CD4-positive, alpha-beta T cell treated with Interleukin-15 for 4 hours (primary cell): ENCODE measurements at places on chromosomes 6 and 20.

DNA sequence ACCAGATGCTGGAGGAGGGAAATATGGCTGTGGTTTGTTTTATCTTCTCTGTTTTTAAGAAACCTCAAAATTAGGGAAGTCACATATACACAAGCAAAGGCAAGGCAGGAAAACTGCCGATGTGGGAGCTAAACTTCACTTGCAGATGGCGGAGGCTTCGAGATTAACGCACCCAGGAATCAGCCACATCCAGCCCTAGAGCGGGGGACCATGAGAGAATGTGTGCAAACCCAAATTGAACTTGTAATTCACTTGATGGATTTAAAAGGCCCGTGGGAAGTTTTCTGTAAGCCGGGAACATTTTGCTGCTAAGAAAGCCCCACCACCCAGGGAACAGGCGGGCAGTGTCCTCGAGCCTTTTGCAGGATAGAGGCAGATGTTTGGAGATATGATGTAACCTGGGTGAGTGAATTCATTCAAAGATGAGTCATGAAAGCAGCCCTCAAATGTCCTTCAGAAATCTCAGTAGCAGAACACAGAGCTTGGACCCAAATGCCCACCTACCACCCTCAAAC lies 39.9 kb downstream of the PREX1 start:
- no peak for DNase-seq

DNA sequence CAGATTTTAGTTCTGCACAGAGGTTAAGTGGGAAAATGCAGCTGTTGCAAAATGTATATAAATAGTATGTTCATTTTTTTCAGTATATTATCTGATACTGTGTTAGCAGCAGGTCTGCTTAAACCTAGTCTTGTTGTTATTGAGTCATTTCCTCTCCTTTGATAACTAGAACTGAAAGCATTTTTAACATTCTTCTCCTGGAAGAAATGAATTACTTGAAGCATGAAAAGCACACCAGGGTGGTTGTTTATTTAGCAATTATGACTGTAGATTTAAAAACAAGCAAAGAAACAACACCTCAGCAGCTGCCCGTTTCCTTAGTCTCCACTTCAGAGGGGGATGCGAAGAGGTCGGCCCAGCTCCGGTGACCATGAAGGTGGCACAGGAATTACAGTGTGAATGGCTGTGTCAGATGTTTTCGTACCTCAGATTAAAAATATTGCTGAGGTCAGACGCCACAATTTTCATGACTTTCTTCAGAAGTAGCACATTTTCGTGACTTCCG lies 53.5 kb downstream of the GOPC start:
- peak; percentile 38 for DNase-seq

- no peak for DNase-seq
These were observed 283.6 kb downstream of the QKI start for GRCh38 chr6:163698086-163698485.

DNA sequence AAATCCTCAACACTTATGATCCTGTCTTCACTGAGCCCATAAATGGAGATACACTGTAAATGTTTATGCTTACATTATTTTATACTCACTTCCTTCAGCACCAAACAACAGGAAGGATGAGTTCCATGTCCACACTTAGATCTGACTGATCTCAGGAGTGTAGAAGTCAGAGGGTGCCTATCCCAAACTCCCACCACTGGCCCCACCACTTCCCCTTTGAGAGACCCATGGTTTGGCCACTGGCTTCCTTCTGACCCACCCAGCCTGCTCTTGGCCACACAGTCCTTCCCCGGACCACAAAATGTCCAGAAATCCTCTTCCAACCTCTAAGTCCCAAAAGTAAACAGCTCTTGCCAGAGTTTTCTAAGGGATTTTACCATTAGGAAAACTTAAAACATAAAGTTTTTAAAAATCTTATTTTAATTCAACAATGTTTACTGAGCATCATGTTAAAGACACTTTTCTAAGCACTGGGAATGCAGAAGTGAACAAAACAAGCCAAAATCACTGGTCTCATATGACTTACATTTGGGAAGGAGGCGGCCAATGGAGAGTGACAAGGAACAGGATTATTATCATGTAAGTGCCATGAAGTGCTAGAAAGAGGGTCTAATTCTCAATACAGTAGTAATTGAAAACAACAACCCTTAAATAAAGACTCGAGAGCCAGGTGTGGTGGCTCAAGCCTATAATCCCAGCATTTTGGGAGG lies 103.8 kb downstream of the NRSN1 start:
- DNase-seq: no peak

DNA sequence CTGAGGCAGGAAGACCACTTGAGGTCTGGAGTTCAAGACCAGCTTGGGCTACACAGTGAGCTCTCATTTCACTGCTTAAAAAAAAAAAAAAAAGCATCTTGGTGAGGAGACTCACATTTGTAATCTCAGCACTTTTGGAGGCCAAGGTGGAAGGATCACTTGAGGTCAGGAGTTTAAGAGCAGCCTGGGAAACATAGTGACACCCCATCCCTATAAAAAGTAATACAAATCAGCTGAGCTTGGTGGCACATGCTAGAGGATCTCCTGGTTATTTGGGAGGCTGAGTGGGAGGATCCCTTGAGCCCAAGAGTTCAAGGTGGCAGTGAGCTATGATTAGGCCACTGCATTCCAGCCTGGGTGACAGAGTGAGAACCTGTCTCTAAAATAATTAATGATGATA lies 29.4 kb upstream of the SYNCRIP start:
- no peak for DNase-seq

- no peak for DNase-seq
These were observed 53.0 kb downstream of the LINC00237 start for GRCh38 chr20:21053002-21053762.

DNA sequence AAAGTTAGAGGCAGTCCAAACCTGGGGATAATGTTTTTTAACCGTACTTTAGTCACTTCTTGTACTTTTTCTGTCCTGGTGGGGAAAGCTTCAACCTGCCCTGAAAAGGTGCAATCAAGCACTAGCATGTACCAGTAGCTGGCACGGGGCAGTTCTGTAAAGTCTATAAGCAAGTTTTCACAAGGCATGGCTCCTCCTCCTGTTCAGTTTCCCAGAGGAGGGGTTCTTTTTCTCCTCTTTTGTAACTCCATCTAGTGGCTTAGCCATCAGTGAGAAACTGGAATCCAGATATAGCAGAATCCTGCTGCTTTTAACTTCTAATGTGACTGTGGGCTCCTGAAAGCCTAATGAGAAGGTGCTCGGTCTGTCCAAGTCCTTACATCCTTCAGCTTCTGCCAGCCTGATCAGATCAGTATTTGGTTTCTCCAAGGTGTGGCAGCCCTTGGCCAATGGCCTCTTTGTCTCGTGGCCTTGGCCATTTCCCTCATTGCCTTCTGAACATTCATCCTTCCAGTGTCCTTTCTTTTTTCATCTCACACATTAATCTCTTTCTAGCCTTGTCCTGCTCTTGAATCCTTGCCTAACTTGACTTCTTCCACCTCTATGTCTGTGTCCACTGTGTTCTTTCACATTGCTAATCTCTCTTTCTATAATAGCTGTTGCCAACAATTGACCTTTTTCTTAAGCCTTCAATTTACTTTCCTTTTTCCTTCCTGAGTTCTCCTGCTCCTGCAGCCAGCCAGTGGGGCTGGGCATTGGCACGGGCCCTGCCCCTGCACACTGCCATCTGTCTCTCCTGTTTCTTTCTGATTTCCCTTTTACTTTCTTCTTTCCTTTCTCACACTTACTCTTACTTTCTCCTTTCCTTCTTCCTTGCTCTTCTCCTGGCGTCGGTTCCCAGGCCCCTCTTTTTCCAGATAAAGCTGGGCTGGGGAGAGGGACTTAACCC lies 222.0 kb upstream of the SYNCRIP start:
- no peak for DNase-seq

- no peak for DNase-seq
These were observed 23.8 kb downstream of the TMEM14B start for GRCh38 chr6:10771371-10771894.

GRCh38 chr6:126437205-126437604 lies 97.3 kb downstream of the CENPW start:
- no peak for DNase-seq

GRCh38 chr6:54516321-54516720 lies 208.1 kb downstream of the TINAG start:
- DNase-seq: no peak

DNA sequence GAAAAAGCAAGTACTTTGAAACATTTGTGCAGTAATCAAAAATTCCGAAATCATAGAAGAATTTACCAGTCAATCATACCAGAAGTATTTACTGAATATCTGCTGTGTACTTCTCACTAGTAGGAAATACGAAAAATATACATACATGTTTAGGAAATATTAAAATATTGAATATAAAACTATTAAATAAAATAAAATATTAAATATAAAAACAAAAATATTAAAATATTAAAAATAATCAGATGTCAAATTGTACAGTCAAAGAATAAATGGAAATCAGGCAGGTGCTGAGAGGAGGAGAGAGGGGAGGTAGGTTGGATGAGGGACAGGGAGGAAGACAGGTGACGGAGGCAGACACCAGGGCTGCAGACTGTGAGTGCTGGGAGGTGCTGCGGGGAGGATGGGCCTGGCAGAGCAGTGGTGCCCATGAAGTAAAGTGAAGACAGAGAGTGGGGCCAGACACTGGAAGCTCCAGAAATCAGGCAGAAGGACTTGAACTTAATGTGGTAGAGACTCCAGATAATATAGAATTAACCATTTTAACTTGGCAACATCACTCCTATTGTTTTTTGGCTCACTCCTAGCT lies 55.9 kb downstream of the PRKN start:
- DNase-seq: no peak

DNA sequence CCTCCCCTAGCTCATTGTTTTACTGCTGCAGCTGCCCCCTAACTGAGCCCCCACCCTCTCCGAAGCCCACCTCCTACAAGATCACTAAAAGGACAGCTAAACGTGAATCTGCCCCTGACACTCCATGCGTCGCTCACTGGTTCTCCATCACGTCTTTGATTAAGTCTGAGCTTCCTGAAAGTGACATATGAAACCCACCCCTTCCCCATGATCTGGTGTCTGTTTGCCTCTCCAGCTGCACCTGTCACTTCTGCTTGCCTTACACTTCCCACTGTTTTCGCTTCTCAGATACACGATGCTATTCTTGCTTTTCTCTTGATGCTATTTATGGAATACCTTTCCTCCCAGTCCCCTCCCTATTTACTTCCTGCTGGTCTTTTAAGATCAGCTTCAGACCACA lies 8.0 kb upstream of the PERP start:
- no peak for DNase-seq

DNA sequence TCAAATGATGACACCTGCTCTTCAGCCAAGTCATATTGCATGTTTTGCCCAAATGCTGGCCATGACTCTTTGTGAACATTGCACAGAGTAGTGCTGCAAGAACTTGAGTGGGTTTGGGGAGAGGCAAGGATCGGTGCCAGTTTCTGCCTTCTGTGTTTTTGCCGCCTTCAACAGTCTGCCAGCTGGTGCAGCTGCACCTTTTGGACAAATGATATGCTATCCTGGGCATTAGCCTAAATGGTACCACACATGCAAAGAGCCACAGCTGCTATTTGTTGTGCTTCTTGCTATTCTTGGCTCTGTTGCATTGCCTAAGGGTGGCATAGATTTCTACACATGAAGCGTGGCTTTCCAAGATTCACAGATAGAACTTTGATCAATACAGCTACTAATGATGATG lies 189.0 kb upstream of the CCN2 start:
- no peak for DNase-seq

GRCh38 chr20:17043323-17043722 lies 183.5 kb upstream of the PCSK2 start:
- DNase-seq: no peak

- no peak for DNase-seq
These were observed 62.2 kb downstream of the MYLK4 start for GRCh38 chr6:2688401-2689064.

GRCh38 chr20:59600472-59600871 lies 3.9 kb upstream of the PHACTR3 start:
- DNase-seq: no peak

DNA sequence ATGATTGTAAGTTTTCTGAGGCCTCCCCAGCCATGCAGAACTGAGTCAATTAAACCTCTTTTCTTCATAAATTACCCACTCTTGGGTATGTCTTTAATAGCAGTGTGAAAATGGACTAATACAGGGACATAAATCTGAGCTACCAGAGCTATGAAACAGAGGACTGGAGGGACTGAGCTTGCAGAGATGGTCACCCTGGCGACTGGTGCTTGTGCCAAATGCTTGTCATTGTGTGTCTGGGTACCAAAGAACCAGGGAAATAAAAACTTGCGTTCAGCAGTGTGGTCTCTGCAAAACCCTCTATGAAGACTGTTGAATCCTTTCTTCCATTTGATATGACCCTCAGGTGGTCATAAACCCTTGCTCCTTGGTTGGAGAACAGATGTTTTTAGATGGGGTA lies 105.1 kb upstream of the PRL start:
- DNase-seq: no peak

- DNase-seq: no peak
These were observed 23.5 kb upstream of the PAX1 start for GRCh38 chr20:21681922-21682318.

GRCh38 chr6:5497896-5498578 lies 236.7 kb downstream of the FARS2 start:
- no peak for DNase-seq

GRCh38 chr6:165229216-165229615 lies 80.2 kb downstream of the C6orf118 start:
- no peak for DNase-seq

DNA sequence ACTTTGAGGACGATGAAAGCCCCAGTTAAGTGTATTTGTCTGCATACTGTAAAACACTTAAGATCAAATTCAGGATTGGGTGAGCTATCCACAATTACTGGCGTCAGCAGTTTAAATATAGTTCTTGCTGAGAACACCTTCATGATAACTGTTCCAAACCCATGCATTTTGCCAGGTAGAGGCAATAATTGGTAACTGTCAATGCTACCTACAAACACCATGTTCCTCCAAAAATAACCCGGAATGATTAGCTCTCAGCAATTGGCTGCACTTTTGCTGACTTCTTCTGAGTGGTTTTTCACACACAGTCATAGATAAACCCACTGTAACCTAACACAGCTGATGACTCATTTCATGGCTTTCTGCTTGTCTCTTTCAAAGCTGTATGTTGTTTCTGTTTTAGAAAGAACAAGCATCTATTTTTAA lies 1358.6 kb upstream of the GJE1 start:
- DNase-seq: no peak

DNA sequence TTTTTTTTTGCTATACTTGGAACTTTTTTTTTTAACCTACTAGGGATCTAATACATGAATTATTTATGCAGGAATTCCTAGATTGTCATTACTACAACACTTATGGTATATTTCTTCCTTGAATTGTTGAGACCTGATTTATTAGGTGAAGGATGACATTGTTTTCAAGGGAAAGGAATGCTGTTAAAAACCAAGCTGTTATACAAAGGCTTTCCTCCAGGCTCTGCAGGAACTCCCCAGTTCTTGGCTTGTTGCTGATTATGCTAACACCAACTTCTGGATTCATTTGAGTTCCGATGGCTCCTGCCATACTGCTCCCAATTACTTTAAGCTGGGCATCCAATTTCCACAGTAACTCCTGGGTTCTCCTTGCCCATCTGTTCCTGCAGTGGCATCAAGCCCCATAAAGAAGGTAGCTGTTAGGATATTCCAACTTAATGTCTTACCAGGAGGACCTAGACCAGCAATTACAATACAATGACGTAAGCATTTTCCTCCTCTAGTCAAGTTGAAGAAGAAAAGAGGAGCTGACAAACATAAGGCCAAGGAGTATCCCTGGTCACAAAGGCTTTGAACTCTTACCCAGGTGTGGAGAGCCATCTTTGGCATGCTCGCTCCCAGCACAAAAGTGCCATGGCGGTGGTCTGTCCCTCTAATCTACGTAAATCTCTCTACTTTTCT lies 215.9 kb upstream of the AGPAT4 start:
- DNase-seq: no peak
